ENCODE measurements at places on chromosomes 3 and 15.

GRCh38 chr3:3798631-3799113 lies 559 bp upstream of the LRRN1 start:
- no peak for DNase-seq

- DNase-seq, result no peak
Observed at GRCh38 chr3:184135911-184136260, 728 bp downstream of the EIF2B5 start.

DNA sequence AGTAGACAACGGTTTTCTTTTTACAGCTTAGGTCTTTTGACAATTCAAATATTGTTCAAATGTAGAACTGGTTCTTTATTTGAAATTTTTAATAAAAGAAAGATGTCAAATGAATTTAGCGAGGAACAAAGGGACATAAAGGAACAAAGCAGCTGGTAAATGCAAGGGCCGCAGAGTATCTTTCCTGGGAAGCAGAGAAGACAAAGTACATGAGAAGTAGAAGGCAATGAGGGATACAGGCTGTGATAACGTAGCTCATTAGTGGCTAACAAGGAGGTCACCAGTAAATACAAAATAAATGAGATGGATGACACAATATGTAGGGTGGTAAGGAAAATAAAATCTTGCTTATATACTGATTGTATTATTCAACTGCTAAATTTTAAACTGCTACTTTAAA lies 762.8 kb downstream of the VGLL3 start:
- no peak for DNase-seq

GRCh38 chr3:177878192-177878591 lies 658.0 kb upstream of the KCNMB2 start:
- DNase-seq, result no peak

DNA sequence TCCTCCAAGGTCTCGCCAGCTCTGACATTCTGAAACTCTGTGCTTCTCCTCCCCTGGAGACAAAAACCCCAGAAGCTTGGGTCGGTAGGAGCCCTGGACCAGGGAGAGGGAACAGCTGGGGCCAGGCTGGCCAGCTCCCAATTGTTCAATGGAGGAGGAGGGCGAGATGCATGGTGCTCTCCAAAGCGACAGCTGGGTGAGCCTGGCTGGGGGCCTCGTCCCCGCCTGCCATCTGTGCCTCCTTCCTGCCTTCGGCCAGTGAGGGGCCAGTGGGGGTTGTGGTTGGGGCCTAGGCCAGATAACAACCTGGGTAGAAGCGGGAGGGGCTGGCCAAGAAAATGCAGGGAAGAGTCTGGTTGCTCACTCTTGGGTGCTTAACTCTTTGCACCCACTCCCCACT lies 79.4 kb downstream of the CORO2B start:
- no peak for DNase-seq

- no peak for DNase-seq
Observed at GRCh38 chr3:150128126-150128525, 157.4 kb upstream of the PFN2 start.

DNA sequence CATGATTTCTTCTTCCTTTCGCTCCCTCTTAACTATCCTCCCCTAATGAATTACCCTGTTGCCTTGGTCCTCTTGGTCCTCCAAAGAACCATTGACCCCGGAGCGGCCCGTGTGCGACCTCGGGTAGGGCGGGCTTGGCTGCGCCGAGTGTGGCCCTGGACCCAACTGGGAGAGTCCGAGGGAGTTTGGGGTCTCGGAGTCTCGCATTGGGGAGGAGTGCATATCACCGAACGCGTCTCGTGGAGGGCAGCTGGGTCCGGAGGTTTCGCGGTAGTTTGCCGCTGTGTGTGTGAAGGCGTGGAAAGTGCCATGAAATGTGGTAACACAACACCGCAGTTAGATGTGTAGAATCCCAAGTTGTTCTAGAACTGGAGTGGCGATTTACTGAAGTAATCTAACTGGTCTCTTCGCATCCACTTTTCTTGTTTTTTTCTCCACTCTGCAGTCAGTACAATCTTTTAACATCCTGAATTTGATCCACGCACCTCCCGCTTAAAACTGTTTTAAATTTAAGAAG lies 363 bp downstream of the GTF2E1 start:
- no peak for DNase-seq

DNA sequence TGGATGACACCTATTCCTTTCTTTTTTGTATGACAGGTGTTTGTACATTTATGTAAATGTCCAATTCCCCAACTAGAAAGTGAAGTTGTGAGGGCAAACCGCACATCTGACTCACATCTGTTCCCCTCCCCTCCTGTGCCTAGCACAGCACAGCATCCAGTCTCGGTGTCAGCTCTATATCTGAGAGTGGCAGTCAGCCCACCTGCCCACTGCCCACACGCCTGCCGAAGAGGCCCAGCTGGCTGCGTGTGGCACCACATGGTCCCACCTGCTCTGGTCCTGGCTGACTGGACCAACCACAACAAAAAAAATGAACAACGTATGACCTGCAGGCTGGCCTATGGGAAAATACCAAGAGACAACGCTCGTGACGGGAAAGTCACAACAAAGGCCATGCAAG lies 62.8 kb downstream of the XXYLT1 start:
- DNase-seq, result no peak

Measured in anterior cingulate cortex (tissue), 58 donors.